ENCODE measurements at places on chromosomes 6 and 20.

DNA sequence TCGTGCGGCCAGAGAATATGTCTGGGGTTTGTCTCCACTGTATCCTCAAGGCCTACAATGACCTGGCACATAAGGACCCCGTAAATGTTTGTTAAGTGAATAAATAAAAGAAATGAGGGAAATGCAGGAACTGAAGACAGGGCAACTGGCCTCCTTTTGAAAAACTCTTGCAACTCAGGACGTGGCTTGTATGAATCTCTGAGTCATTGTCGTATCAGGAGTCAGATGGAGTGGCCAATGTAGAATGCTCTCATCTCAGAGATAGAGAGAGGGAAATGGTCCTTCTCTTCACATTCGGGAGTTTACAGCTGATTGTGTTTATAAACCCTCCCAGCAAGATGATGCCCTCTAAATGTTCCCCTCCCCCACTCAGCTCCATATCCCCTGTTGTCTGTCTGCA, 57.1 kb downstream of the UST start:
- DNase-seq: no peak

DNA sequence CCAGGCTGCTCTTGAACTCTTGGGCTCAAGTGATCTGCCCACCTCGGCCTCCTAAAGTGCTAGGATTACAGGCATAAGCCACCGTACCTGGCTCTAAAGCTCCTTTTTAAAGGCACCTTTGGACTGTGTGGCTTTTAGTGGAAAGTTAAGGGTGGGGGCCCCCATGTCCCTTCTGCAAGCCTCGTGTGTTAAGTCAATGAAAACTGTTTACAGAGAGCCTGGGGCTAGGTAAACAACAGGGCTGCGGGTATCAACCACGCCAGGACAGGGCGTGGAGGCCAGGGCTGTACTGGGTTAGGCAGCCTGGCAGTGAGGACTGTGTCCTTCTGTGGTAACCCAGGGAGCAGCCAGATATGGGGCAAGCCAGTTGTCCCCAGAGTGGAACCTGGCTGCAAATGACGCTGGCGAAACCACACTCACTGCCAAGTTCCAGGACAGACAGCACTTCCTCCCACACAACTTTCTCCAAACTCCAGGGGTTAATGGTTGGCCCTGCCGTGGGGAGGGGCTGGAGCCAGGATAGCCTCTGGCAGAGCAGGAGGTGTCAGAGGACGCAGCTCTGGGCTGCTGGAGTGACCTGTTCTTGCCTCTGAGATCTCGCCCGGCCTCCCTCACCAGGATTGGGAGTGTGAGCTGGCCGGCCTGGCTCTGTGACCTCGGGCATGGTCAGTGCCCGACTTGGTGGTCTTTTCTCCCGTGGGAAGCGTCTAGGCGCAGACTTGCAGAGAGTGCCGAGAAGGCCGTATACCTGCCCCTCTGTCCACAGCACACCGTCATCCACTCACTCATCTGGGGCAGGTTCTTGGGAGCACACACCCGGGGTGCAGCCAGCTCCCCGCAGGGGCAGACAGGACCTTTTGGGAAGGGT, 3.2 kb downstream of the SLC17A9 start:
- no peak for DNase-seq

GRCh38 chr20:39263076-39263475, 300.9 kb downstream of the DHX35 start:
- DNase-seq: no peak

GRCh38 chr20:9093218-9093957, 24.5 kb downstream of the PLCB4 start:
- DNase-seq: no peak

- no peak for DNase-seq
Measured at GRCh38 chr20:23112595-23112994, 26.5 kb upstream of the CD93 start.

- DNase-seq: peak; percentile 68
Measured at GRCh38 chr6:107064579-107065065, 36.6 kb downstream of the MTRES1 start.

- no peak for DNase-seq
Measured at GRCh38 chr6:4884646-4885340, 108.6 kb downstream of the CDYL start.

DNA sequence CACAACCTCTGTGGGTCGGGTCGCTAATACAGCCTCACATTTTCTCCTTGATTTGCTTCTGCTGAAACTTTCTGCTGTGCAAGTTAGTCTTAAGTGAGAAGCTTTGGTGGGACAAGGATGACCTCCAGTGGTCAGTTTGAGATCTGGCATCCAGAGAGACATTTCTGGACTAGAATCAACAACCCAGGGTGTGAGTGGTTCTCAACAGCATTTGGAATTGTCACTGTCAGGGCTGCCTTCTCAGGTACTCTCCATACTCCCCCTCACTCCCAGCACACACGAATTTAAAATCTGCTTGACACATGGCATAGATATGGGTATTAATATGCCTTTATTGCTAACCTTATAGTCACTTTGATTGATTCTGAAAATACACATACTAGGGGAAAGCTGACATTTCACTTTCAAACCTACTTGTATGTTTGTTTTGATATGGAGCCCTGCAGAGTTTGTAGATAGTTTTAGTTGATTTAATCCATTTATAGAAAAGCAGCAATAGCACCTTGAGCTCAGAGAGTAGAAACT, 13.2 kb downstream of the OTOR start:
- peak; percentile 52 for DNase-seq

DNA sequence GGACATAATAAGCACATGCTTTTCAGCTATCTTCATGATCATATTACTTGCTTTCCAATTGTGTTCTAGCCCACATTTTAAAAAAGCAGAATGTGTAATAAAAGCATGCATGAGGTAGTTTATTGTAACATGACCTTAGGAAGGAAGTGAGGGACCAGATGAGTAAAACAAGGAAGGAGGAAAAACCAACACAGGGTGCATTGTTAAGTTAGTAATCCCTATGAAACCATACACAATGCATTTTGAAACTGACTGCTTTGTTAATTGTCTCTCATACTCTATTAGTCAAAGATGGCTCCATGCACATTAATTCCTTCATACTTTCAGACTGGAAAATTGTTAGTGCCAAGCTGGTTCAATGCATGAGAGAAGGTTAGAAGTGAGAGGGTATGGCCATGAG, 37.7 kb upstream of the CENPW start:
- no peak for DNase-seq

- DNase-seq: no peak
Measured at GRCh38 chr6:166454692-166455515, 72.2 kb upstream of the MPC1 start.

GRCh38 chr6:11828262-11828870, 49.8 kb upstream of the ADTRP start:
- no peak for DNase-seq

DNA sequence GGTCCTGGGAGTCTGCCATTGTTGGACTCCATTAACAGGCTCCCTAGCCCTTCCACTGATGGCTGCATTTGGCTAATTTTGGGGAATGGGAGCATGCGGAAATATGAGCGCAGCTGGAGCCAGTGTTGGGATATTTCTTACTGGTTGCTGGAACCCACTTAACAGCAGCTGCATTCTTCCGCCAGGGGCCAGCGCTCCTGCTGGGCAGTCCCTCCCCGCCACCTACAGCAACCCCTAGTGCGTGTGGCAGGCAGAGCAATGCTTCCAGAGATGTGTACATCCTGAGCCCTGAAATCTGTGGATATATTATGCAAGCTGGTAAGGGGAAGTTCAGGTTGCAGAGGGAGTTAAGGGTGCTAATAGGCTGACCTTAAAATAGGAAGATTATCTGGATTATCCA, 16.4 kb downstream of the CST8 start:
- DNase-seq: no peak

DNA sequence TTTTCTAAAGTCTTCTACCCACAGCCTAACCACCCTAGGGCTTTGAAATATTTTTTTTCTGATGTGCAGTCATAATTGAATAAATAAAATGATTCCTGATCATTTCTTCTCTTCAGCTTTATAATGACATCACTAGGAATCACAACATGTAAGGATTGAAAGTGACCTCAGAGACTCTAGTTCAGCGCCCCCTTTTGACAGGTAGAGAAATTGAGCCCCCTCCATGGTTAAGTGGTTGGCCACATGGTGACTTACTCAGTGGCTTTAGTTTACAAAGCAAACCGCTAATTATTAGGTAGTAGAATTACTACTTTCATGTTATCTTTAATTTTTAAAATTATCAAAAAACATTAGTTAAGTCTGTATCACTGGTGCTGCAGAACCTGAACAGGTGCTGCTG, 13.3 kb upstream of the SLC2A12 start:
- peak; percentile 14 for DNase-seq

DNA sequence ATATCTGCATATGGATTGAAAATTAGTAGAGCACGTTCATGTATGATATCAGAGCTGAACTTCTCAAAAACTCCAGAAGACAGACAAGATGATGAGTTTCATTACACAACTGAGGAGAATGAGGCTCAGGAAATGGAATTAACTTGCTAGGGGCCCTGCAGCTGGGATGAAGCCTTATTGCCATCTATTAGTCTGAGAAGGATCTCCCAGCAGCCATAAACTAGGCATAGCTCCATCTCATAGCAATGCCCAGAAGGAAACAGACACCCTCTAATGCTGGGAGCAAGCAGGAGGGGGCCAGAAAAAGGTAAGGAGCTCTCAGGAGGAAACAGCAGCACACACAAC, 18.0 kb downstream of the TFEB start:
- no peak for DNase-seq

- DNase-seq: no peak
Measured at GRCh38 chr6:1615853-1616420, 6.2 kb downstream of the FOXC1 start.

DNA sequence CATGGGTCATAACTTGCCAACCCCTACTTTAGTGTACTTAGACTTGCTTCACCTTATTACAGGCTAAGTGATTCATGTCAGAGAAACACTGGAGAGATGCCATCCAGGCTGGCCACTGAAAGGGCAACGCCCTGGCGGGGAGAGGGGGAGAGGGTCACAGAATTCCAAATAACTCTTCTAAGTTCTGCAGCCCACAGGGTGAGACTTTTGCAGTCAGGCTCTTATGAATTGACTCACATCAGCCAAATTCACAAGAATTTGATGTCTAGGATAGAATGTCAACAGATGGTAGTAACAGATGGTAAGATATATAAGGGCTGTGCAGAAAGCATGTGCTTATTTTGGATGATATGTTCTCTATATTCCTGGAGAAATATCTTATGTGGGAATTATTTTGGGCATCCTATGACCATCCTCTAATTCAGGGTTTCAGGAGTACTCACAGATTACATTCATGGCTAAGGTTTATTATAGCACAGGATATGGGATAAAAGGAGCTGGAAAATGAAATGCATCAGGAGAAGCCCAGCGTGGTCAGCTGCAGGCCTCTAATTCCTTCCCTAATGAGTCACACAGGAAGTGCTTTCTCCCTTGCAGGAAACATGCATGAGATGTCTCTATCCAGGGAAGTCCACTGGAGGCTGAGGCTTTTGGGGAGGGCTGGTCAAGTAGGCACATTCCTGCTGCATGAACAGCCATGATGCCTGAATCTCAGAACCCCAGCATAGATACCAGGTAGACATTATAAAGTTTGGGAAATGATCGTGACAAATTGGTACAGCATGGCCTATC, 58.7 kb upstream of the RIN2 start:
- DNase-seq: no peak

DNA sequence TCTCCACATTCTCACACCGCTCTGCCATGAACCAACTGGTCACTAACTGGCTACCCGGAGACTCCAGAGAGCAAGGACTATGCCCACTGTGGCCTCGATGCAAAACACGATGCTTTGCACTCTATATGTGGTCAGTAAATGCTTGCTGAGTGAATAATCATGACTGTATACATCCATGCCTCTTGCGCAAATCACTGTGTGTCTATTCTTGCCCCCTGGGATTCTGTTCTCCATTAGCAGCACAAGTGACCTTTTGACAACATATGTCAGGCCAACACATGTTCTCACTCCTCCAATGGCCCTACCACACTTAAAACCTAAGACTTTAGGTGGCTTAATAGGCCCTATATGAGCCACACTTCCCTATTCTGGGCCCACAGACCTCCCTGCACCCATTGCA, 16.9 kb downstream of the KIF16B start:
- no peak for DNase-seq

DNA sequence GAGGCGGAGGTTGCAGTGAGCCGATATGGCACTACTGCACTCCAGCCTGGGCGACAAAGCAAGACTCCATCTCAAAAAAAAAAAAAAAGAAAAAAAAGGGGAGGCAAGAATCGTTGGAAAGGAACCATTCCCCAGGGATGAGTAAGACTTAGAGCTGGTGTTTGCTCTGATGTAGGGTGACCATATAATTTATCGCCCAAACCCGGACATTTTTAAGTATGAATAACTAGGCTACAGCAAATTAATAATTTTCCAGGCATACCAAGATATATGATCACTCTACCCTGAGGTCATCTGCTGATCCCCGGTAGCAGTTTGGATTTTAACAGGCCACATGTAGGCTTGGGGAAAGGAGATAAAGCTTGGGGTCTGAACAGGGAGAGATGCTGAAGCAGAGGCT, 260.9 kb downstream of the BTBD9 start:
- no peak for DNase-seq

- DNase-seq: no peak
Measured at GRCh38 chr20:10240655-10241054, 22.0 kb downstream of the SNAP25 start.

- no peak for DNase-seq
Measured at GRCh38 chr6:168494726-168495125, 53.7 kb downstream of the SMOC2 start.

GRCh38 chr6:136685540-136686108, 106.7 kb downstream of the MAP3K5 start:
- DNase-seq: no peak

DNA sequence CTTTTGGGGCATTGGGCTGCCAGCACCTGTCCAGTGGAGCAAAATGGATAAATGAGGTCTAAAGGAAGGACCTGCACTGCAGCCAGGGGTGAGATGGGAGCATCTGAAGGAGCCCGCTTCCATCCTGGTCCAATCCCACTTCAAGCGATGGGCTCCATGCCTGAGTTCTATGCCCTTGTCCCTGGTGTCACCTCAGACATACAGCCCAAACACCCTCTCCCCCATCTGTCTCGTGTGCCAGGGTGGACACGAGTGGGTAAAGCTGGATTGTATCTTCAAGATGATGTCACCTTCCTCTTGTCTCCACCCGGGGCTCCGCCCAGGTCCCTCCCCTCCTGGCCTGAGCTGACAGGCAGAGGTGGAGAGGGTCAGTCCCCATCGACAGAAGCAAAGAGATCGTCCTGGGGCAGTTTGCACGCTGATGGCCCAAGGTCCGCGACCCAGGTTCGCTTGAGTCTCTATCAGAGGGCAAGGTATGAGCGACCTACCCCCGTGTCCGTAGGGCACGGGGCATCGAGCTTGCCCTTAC, 544 bp downstream of the SMIM29 start:
- no peak for DNase-seq

DNA sequence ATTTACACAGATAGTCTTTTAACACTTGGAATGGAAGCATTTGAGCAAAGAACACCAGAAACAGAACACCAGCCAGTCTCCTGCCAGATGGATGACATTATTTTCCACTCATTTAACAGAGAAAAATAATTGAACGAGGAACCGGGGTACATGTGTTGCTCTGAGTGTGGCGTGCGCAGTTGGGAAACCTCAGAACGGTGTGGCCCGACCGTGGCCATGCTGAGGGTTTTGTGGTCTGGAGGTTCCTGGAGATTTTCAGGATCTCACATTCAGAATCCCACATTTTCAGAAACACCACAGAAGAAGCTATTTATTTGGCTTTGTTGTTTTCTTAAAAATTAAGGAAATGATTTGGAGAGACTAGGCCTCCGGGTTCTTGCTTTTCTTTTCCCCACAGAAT, 126.9 kb upstream of the QKI start:
- no peak for DNase-seq
